ENCODE measurements at places on chromosomes 6 and 20. TPM values are rescaled to one million over a fixed set of nuclear protein-coding genes. Genes with fewer than 3 reads are reported as not detected.

- DNase-seq, result no peak
These were observed 5.1 kb downstream of the C6orf132 start for GRCh38 chr6:42137194-42137753.

GRCh38 chr6:170438402-170438753 lies 114.7 kb downstream of the PSMB1 start:
- DNase-seq, result peak; percentile 97

LST1 gene
- total RNA-seq, result not detected

CDSN gene
- total RNA-seq, result not detected

DNA sequence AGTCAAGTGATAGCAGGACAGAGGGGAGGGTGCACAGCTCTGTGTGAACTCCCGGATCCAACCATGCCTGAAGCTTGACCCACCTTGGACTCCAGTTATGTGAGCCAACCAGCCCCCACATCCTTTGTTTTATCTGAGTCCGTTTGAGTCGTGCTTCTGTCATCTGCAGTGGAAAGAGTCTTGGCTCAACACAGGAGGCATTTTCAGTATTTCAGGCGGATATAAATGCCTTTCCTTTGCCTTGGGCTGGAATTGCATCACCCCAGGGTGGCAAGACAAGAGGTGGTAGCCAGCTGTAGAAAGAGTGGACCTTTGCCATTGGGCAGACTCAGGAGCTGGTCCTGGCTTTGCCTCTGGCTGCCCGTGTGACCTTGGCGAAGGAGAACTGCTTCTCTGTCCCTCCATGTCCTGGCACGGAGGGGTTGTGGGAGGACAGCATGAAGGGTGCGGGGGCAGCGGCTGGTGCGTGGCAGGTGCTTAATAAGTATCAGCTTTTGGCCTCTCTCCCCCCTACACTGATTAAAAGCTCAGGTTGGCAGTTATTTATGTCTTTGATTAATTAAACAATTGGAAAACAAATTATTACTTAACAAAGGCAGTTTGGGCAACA lies 42.6 kb upstream of the APCDD1L start:
- peak; percentile 44 for DNase-seq

DNA sequence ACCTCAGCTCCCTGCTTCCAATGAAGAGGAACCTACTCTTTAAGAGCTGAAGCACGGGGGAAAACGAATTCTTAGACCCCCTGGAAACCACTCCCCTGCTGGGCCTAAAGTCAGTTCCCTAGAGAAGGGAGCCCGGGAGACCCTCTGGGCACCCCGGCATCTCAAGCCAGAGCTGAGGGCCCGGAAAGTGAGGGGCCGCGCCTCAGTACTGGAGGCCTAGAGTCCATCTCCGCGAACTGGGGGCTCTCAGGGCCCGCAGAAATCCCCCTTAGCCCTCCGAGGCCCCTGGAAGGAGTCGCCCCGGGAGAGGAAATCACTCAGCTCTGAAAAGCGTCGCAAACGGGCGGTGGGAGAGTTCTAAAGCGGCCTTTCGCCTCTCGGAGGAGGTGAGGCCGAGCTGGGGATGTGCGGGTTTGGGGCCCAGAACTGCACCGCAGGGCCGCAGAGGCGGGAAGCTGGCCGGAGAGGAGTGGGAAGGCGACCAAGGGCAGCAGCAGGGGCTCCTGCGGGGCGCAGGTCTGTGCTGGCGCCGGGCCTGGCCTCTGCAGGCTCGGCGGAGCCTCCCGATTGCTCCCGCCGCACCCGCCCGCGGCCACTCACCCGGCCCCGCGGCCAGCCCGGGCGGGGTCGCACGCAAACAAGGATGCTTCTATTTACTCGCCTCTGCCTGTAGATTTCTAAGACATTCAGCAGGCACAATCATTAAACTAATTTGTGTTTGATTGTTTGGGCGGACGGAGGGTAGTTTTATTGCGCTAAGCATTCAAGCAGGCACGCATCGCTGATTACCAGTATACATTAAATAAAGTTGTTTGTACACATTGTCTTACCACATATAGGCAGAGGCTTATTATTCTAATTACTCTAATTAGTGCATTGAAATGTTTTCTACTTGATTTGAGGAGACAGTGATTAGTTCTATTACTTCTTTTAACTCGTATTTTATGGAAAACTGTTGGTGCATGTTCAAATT lies 9.2 kb downstream of the POU3F2 start:
- DNase-seq, result no peak

GRCh38 chr6:142871910-142872331 lies 73.1 kb downstream of the HIVEP2 start:
- peak; percentile 86 for DNase-seq

DNA sequence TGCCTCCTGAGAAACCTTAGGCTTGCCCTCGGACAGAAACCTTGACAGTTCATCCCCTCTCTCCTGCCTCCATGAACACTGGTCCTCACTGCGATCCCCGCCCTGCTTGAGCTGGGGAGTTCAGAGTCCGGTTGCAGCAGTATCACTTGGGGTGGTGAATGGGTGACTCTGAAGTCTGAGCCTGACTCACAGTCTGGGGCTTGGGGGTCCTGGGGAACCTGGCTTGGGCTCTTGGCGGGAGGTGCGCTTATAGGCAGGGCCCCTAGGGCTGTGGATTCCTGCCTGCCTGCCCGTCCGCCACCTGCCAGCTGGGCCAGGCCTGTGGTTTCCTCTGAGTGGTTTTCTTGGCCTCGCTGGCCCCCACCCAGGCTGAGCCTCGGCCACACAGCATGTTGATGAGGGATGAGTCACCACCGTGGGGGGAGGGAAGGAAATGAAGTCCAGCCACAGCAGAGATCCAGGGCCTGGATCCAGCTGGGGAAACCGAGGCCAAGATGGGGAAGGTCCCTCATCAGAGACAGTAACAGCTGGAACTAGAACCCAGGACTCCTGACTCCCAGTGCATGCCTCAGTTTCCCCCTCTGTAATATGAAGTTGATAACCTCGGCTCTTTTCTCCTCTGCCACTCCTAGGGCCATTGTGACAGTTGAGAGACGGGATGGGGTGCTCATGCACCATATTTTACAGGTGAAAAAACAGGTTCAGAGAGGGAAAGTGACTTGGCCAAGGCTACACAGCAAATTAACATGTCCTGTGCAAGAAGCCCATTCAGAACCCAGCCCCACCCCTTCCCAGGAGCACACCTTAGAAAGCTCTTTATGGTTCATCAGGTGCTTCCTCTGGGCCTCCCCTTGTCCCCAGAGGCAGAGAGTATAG lies 9.2 kb downstream of the FOXS1 start:
- peak; percentile 89 for DNase-seq

PDYN gene
- not detected for total RNA-seq

SDC4 gene
- total RNA-seq, result 150 TPM

TGM3 gene
- 0.08 TPM for total RNA-seq
